ENCODE measurements at places on chromosomes 7 and 10. TPM values are rescaled to one million over a fixed set of nuclear protein-coding genes. Genes with fewer than 3 reads are reported as not detected.

Gene LRIT1
- total RNA-seq = not detected

GRCh38 chr10:58653139-58653538 is 140.5 kb downstream of the BICC1 start:
- no peaks in the 10 kb centered on the region for H3K4me1 ChIP-seq
- no peaks in the 10 kb centered on the region for H3K36me3 ChIP-seq
- no peak for DNase-seq
- no peak overlapping the region for H3K4me3 ChIP-seq

Gene LRRC17
- 0.14 TPM for total RNA-seq

DNA sequence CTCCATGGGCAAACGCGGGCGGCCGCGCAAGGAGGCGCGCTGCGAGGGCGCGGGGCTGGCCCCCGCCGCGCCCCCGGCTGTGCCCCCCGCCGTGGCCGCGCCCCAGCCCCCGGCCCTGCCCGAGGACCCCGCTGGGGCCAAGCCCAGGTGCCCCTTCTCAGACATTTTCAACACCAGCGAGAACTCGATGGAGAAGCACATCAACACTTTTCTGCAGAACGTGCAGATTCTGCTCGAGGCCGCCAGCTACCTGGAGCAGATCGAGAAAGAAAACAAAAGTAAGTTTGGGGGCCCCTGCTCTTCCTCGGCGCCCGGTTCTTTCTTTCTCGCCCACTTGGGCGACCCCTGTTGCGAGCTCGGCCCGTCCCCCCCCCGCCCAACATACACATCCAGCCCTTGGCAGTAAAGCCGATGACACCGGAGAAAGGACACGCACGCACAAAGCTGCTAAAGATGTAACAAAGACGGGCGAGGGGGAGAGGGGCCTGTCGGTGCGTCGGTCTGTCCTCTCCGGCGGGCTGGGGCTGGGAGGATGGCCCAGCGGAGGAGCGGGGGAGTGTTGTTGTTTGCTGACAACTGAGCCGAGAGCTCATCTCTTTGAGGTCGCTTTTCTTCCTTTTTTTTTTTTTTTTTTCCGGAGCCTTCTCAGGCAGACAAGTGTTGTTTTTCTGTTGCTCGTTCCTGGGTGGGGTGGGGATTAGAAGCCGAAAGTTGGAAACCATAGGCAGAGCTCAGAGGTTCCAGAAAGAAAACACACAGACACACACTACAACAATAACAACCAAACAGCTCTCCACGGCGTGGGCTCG is 604 bp downstream of the MXI1 start:
- peaks cover 43% of the 10 kb centered on the region for H3K27me3 ChIP-seq
- H3K4me3 ChIP-seq = peak overlapping the region; percentile 93
- no peaks in the 10 kb centered on the region for H3K36me3 ChIP-seq
- H3K27ac ChIP-seq = no peak overlapping the region
- DNase-seq = no peak

- peaks cover 3% of the 10 kb centered on the region for H3K36me3 ChIP-seq
- H3K4me1 ChIP-seq = peaks cover 7% of the 10 kb centered on the region
- no peak overlapping the region for H3K4me3 ChIP-seq
Observed at GRCh38 chr10:32417911-32418547, 27.9 kb upstream of the CCDC7 start.

- no peaks in the 10 kb centered on the region for H3K36me3 ChIP-seq
- H3K27ac ChIP-seq = no peak overlapping the region
- no peaks in the 10 kb centered on the region for H3K27me3 ChIP-seq
- no peaks in the 10 kb centered on the region for H3K4me1 ChIP-seq
- no peak overlapping the region for H3K4me3 ChIP-seq
- DNase-seq = no peak
Observed at GRCh38 chr7:94190599-94191061, 186.5 kb upstream of the BET1 start.

DNA sequence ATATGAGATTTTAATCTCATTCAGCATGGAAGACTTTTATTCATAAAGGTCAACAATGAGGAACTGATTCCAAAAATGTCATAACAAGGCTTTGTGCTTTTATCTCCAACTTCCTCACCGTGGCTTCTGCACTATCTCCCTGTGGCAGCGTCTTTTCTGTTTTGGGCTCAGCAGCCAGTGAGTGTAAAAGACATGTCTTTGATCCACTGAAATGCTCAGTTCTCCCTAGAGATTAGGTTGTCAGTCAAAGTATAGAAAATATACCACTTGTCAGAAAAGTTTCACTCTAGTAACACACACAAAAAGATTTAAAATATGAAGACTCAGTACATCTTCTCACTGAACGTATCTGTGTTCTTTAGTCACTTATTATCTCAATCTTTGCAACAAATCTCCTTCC is 901.8 kb upstream of the ZWINT start:
- no peaks in the 10 kb centered on the region for H3K27me3 ChIP-seq
- no peak for DNase-seq
- H3K36me3 ChIP-seq = peaks cover 11% of the 10 kb centered on the region
- no peak overlapping the region for H3K4me3 ChIP-seq
- no peaks in the 10 kb centered on the region for H3K4me1 ChIP-seq

- no peak overlapping the region for H3K4me3 ChIP-seq
- DNase-seq = no peak
- no peaks in the 10 kb centered on the region for H3K36me3 ChIP-seq
- H3K27me3 ChIP-seq = peaks cover 9% of the 10 kb centered on the region
- no peaks in the 10 kb centered on the region for H3K4me1 ChIP-seq
Observed at GRCh38 chr10:48765527-48765926, 80.9 kb downstream of the WDFY4 start.
